ENCODE measurements at places on chromosomes 5 and 9.

- DNase-seq, result no peak
These were observed 235.5 kb upstream of the WWC1 start for GRCh38 chr5:168055961-168056360.

DNA sequence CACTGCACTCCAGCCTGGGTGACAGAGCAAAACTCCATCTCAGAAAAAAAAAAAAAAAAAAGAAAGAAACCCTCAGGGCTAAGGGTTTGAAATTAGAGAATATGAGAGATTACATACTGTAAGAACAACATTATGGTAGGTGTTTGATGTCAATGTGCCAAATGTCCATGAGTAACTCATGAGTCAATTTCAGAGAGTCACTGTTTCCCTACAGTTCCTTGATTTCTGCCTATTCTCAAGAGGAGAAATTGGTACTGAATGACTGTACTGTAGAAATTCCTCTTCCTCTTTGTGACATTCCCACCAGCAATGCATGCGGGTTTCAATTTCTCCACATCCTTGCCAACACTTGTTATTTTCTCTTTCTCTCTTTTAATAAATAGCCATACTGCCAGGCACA lies 35.2 kb downstream of the MARVELD2 start:
- DNase-seq, result no peak

DNA sequence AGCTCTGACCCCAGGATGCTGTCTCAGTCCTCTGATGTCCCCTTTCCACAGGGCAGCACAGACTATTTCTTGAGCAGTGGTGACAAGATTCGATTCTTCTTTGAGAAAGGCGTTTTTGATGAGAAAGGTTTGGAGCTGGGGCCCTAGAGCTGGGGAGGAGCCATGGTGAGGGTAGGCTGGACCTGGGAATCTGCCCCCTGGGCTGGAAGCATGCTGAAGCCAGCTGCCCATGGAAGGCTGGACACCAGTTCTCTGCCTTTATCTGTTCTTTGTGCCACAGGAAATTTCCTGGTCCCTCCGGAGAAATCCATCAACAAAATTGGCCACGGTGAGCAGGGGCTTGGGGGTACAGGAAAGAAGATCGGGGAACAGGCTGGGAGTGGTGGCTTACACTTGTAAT lies 12.9 kb downstream of the PHYHD1 start:
- DNase-seq, result no peak

- DNase-seq, result no peak
These were observed 2.9 kb upstream of the ICE1 start for GRCh38 chr5:5419291-5420210.

DNA sequence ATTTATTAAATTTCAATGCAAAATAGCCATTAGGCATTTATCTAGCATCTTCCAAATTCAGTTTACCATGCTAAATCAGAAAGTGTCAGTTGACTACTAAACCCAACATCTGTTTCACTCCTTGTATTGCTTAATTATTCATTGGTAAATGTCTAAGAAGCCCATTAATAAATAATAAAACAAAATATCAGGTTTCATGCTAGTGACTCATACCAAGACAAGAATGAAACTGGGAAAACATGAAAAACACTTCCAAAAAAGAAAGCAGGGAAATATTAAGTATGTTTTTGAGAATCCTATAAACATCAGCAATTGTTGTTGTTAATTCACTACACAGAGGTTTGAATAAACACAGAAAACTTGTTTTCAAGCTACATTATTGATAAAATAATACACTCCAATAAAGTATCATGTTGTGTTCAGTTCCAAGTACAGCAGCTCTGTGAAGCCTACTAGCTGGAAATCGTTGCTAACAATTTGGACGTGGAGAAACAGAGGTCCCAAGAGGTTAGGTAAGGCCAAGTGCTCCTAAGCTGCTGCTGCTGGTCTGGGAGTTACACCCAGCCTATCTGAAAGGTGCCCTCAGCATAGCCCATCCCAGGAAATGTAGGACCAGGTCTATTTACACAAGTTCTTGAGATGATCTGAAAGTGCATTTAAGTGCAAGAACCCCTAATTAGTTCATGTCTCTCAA lies 78.8 kb downstream of the GNAQ start:
- DNase-seq, result no peak

Data from CD4-positive, alpha-beta T cell treated with Interleukin-6 at 100 ng/mL for 8 hours (primary cell).